ENCODE measurements at places on chromosomes 4 and X.

DNA sequence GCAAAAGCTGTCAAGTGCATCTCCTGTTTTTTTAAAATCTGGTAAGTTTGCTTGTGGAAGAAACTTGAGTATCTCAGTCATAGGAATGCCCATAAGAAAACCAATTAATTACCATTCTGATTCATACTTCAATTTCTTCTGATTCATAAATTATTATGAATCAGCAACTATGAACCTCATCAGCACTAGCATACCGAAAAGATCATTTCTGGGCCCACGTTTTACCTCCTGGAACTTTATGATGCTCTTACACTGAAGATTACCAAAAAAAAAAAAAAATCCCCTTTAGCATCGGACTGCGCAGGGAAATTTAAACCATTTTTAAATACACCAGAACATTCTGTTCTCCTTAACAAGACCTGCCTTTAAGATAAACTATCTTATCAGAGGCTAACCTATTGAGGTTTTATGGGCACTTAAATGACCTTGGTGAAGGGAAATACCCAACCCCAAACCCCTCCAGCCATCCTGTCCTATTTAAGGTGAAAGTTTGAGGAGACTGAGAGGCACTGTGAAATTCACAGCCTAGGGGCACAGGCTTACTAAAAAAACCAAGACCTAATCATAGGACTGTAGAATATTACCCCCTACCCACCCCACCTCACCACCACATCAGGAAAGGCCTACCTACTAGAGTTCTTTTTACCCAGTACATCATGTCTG, 38.2 kb upstream of the ABCG2 start:
- no peak for DNase-seq

DNA sequence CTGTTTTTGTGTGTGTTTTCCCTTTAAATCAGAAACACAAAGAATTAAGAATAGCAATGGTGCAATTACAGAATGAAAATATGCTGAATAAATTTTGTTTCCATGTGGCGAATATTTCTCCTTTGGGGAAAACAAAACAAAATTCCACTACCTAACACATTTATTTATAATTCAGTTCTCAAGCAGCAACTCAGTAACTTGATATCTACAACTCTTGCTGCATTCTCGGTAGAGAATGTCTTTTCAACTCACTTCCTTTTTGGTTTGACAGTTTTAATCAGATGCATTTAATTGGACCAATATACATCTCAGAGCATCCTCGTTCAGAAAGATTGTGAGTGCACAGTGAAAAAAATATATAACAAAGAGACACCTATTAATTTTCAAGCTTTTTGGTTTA, 30.8 kb downstream of the ZNF827 start:
- no peak for DNase-seq

DNA sequence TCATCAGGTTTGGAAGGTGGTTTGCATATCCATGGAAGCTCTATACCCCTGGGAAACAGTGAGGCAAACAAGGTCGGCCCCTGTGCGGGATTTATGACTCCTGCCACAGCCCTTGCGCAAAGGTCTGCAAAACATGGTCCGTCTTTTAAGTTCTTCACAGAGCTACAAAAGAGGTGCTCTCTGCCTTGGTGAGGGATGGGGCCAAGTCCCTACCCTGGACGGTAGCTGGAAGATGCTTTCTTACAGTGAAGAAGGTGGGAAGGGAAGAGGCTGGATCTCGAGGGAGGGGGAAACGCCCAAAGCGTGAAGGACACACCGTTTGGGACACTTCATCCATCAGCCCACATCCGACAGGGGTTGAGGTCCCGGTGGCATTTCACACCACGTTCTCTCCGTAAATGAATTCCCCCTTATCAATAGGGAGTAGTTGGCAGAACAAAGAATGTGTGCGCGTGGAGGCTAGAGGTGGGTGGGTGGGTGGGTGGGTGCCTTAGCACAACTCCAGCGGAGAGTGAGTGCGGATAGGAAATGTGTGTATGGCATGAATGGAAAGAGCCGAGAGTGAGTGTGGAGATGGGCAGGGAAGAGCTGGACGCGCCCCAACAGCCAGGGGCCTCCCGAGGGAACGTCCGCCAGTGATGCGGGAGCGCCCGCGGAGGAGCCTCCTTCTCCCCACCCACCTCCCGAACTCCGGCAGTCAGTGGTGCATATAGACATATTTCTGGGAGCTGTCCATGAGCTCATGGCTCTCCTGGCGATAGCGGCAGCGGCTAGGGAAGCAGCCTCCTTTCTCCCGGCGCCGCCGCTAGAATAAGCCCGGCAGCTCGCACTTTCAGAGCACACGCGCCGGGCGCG, 68.3 kb downstream of the LARP7 start:
- peak; percentile 9 for DNase-seq

DNA sequence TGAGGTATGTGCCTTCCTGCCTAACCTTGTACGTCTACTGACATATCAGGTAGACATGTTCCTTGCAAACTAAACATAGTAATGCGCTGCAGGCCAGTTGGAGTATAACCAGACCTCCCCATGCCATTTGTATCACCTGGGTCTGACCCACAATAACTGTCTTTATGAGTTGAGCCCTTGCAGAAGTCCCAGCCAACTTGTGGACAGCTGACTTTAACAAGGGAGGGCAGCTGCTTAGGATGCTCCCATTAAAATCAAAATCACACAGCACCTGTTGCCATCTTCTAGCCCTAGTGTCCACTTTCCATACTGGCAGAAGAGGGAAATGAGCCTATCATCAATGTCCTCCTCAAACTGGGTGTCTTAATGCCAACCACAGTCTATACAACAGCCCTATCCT, 41.6 kb downstream of the KANTR start:
- DNase-seq, result no peak

GRCh38 chrX:85836868-85837267, 210.5 kb downstream of the CHM start:
- DNase-seq, result peak; percentile 11

- DNase-seq, result no peak
Measured at GRCh38 chr4:84622959-84623358, 40.0 kb downstream of the CDS1 start.

GRCh38 chr4:187059021-187059420, 335.4 kb upstream of the FAT1 start:
- no peak for DNase-seq

DNA sequence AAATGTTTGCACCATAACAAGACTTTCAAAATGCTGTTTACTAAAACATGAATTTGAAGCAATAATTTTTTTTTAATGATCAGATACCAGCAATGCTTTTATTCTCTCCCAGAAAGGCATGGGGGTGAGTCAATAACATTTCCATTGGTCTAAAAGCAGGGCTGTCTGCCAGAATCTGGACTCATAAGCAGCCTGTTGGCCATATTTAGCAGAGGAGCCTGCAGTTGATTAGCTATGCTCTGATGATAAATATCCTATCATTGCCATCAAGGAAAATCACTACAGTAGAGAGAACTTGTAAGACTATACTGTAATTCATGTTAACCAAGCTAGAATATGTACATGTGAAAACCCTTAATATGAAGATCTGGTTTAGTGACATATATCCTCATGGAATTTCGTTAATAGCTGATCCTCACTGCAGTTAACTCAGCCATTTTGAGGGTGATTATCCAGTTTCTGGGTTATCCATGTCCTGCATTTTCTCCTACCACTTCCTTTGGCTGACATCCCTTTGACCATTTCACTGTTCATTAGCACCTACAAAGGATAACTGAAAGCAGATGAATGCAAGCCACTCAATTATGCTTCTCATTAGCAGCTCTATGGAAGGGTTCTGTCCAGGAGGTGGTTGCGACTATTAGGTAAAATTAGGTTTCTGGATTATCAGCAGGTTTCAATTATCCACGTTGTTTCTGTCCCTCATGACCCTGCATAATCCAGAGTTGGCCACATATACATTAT, 72.9 kb upstream of the DIAPH2 start:
- DNase-seq, result no peak

DNA sequence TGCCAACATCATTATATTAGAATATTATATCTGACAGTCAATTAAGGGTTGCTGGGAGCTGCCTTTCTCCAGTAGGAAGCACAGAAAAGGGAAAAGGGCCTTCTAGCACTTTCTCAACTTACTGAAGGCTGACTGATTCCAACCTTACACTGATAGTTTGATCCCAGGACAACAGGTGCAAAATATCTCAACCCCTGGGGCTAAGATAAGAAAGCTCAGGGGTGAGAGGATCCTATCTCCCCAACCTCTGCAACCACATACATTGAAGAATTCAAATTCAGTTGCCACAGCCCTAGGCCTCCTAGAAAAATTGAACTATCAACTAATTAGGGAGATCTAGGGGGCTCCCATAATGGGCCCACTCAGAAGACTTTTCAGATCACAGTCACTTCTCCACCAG, 179.1 kb upstream of the GPRIN3 start:
- DNase-seq, result no peak

- DNase-seq, result peak; percentile 24
Measured at GRCh38 chr4:184731056-184731455, 2.8 kb downstream of the CENPU start.

GRCh38 chr4:136863756-136864155, 668.5 kb downstream of the PCDH18 start:
- DNase-seq, result peak; percentile 46

GRCh38 chrX:70175338-70175737, 1.9 kb upstream of the DGAT2L6 start:
- DNase-seq, result no peak

- DNase-seq, result no peak
Measured at GRCh38 chrX:67732864-67733263, 189.0 kb downstream of the AR start.

Measured in NCI-H1417 (cell line).